Naive thymus-derived CD4-positive, alpha-beta T cell (primary cell): ENCODE measurements at places on chromosomes 16 and 17.
A peak's percentile ranks its signal among the peaks of the same experiment; 100 is the strongest.

DNA sequence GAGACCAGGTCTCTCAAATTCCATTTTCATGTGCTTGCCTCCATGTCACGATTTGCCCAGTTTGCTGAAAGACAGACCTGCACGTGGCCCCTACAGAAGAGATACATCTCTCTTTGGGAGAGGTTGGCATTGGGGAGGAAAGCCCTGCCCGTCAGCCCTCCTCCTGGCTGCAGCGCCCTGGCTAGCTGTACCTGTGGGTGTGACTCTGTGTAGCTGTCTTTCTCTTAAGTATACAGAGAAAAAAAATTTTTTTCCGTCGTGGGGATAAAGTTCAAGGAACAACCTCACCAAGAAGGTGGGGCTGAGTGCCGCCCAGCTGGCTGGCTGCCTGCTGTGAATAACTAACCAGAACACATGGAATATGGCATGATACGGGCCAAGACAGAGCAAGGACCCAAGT is 26.5 kb downstream of the TMEM98 start:
- no peak for DNase-seq

DNA sequence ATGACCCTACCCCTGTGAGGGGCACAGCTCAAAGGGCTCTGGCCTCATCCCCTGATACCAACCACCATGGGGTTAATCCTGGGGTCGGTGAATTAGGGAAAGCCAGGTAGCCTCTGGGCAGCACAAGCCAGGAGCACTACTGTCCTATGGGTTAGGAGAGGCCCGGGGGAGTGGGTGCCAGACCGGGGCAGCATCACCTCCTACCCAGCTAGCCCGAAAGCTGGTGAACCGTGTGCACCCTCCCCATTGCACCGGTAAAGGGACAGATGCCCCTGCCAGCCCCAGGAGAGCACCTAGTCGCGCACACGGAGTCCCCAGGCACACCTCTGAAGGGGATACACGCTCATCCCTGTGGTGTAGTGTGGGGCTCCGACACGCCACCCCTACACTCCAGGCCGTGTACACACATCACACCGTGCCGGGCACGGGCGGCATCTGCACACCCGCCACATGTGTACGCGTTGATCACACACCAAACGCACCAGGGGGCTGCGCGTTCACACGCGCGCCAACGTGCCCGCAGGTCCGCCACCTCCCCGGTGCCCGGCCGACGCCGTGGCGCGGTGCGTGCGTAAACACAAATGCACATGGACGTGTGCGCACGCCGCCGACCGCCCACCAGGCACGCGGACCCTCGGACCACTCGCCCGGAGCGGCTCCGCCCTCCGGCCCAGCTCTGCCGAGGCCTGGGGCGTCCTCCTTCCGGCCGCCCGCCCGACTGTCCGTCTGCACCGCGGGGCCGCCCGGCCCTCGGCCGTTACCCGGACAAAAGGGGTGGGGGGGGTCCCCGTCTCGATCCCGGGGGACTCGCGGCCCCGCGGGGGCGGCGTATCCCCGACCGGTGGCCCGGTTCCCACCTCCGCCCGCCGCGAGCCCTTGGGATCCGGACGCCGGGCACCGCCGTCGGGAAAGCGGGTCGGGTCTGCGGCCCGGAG is 785 bp downstream of the UBALD1 start:
- peak; percentile 30 for DNase-seq

GRCh38 chr17:66462010-66462409 is 159.6 kb downstream of the PRKCA start:
- no peak for DNase-seq

DNA sequence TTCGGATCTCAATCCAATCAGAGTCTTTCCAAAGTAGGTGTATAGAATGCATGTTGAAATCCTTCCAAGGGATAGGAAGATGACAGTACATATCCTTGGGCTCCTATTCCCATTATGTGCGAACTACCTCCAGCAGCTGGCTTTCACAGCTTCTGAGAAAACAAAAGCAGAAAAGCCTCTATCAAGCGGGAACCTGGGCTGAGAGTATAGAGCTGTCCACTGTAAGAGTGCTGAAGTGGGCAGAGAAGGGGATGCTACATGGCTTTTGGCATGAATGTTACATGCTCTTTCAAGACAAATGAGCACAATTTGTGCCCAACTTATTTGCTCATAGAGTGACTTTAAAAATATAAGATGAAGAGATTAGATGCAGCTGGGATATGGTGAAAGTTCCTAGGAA is 993.5 kb downstream of the CDH8 start:
- no peak for DNase-seq
